ENCODE measurements at places on chromosomes 11 and 22. TPM values are rescaled to one million over a fixed set of nuclear protein-coding genes. Genes with fewer than 3 reads are reported as not detected.

GRCh38 chr22:28245579-28246224 lies 326.6 kb upstream of the PITPNB start:
- DNase-seq: no peak

Gene CDC45
- 7.5 TPM for total RNA-seq

DNA sequence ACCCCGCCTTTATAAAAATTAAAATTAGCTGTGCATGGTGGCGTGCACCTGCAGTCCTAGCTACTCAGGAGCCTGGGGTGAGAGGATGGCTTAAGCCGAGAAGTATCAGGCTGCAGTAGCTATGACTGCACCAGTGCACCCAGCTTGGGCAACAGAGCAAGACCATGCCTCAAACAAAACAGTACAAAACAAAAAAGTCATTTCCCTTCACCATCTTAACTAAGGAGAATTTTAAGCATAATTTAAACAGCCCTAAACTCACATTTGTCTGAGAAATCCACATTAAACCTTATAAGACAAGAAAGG lies 23.3 kb upstream of the TFIP11 start:
- DNase-seq: no peak

DNA sequence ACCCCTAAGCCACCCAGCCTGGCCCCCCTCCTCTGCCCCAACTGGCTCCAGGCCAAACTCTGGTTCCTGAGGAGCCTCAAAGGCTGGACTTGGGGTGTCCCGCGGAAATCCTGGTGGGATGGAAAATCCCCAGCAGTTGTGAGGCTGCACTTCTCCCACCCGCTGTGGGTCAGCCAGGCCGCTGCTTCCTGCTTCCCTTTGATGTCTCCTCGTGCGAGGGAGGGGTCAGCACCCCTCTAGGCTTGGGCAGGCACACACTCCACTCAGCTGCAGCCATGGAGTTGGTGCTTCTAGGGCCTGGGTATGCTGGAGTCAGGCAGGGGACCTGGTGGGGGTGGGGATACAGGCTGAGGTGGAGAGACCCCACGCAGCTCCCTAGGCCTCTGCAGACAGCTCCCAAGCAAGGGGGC lies 12.0 kb downstream of the KCNQ1OT1 start:
- DNase-seq: no peak

Gene MRGPRX4
- not detected for total RNA-seq

DNA sequence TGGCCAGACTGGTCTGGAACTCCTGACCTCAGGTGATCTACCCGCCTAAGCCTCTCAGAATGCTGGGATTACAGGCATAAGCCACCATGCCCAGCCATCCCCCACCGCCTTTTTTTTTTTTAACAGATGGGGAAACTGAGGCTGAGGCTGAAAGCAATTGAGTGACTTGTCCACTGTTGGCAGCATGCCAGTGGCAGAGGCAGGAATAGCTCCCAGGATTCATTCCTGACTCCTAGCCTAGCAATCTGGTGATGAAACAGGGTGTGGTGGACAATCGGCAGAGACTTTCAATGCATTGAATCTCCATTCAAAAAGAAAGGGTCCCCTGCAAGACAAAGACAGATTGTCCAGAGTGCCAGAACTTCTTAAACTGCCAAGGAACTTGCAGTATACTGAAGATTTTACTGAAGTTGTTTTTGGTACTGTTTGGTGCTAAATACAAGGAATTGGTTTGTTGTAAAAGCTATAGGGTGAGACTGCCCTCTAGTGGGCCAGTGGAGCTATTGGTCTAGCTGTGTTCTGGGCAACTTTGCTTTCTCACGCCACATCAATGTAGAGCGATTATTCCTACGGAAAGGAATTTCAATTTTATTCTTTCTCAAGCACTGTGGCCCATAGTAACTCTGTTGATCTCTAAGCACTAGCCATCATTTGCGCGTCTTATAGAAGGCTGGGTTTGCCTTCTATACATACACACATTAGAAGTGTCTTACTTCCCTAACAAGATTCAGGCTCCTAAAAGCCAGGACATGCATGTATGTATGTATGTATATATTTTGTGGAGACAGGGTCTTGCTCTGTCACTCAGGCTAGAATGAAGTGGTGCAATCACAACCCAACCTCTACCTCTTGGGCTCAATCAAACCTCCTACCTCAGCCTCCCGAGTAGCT lies 21.0 kb downstream of the C22orf31 start:
- DNase-seq: peak; percentile 78

Gene TIMM10
- 80.3 TPM for total RNA-seq

DNA sequence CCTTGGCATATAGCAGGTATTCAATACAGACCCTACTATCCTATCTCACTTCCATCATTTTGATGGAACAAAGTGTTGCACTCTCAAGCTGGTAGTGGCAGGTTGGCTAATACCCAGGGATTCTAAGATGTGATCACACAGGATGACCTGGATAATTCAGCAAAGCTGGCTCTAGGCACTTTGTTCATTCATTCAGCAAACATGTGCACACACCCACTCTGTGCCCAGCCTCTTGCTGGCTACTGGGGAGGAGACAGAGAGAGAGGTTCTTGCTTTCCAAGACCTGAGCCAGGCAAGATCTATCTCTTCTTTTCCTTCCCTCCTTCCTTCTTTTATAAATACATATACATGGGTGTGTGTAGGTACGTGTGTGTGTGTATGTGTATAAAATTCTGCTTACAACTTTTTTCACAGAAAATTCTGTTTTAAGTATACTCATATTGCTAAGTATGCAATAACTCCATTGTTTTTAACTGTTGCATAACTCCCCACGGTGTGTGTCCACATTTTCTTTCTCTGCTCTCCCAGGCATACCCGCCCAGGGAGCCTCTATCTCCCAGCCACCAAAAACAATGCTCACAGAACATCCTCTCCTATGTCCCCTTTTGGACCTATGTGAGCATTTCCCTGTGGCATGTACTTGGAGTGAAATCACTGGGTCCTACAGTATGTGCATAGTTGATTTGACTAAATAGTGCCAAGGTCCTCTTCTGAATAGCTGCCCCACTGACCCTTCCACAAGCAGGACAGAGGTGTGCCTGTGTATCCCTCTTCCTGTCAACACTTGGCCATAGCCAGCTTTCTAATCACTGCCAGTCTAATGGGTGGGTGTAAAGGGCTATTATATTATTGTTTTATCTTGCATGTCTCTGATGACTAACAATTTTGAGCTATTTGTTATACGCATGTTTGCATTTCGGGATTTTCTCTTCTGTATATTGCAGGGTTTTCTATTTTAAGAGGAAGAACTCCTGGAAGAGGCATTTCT lies 27.5 kb downstream of the CLPB start:
- DNase-seq: peak; percentile 35

Gene SLC25A22
- 34.0 TPM for total RNA-seq

DNA sequence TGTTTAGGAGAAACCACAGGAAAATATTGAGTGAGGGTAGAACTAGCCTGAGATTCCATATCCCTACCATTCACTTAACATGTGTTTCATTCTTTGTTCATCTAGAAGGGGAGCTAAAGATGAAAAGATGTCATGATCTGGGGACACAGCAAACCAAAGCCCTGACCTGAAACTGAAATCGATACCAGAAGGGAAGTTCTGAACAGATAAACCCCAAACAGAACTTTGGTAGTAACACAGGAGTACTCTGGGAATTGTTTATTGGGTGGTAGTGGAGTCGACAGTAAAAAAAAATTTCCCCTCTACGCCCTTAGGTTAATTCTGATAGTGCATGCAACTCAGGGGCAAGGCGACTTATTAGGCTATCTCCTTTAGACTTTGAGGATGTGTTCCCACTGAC lies 27.2 kb downstream of the OR2AT4 start:
- no peak for DNase-seq

DNA sequence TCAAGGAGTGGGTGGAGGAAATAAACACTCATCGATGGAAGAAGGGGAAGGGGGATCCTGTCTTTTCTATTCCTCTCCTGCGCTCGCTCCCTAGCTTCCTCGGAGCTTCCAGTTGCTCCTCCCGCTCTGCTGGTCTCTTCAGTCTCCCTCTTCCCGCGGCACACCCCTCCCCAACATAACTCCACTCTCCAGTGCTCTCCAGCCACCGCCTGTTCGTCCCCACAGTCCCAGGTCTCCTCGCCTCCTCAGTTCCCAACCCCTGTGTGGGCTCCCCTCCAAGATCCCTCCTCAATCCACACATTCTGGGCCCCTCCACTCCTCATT lies 438 bp downstream of the ZW10 start:
- DNase-seq: no peak

Gene RPS19BP1
- 104 TPM for total RNA-seq

DNA sequence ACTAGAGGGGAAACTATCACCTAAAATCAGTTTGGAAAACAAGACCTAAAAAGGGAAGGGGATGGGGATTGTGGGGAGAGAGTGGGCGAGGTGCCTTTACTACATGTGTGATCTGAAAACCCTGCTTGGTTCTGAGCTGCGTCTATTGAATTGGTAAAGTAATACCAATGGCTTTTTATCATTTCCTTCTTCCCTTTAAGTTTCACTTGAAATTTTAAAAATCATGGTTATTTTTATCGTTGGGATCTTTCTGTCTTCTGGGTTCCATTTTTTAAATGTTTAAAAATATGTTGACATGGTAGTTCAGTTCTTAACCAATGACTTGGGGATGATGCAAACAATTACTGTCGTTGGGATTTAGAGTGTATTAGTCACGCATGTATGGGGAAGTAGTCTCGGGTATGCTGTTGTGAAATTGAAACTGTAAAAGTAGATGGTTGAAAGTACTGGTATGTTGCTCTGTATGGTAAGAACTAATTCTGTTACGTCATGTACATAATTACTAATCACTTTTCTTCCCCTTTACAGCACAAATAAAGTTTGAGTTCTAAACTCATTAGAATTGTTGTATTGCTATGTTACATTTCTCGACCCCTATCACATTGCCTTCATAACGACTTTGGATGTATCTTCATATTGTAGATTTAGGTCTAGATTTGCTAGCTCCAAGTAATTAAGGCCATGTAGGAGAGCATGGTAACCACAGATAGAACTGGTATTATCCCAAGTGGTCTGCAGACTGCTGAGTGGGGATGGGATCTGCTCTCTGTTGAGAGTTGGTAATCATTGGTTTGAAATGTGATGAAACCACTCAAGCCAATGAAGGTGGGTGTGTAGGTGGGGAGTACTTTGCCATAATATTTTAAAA lies 3.6 kb downstream of the NEAT1 start:
- DNase-seq: peak; percentile 90

Data from MCF 10A (cell line).